ENCODE measurements at places on chromosomes 1 and 21.

DNA sequence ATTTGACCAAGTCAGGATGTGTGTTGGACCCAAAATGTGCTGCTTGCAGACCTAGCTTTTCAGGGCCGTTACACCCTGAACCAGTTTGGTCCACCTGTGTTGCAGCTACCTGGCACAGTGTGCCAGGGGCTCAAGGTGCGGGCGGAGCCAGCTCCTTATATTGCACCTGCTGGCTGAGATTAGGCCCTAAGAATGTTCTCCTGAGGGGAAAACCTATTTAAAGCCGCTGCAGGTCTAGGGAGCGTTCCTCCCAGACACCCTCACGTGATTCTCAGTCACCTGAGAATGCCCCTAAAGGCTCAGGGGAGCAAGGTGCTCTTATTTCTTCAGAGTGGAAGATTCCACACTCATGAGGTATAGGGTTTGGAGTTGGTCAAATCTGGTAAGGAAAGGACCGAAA is 12.0 kb downstream of the GSTM3 start:
- DNase-seq = no peak

- DNase-seq = no peak
Observed at GRCh38 chr1:194809665-194810064, 1623.3 kb upstream of the B3GALT2 start.

GRCh38 chr21:38938769-38939168 is 133.0 kb downstream of the ETS2 start:
- DNase-seq = no peak

DNA sequence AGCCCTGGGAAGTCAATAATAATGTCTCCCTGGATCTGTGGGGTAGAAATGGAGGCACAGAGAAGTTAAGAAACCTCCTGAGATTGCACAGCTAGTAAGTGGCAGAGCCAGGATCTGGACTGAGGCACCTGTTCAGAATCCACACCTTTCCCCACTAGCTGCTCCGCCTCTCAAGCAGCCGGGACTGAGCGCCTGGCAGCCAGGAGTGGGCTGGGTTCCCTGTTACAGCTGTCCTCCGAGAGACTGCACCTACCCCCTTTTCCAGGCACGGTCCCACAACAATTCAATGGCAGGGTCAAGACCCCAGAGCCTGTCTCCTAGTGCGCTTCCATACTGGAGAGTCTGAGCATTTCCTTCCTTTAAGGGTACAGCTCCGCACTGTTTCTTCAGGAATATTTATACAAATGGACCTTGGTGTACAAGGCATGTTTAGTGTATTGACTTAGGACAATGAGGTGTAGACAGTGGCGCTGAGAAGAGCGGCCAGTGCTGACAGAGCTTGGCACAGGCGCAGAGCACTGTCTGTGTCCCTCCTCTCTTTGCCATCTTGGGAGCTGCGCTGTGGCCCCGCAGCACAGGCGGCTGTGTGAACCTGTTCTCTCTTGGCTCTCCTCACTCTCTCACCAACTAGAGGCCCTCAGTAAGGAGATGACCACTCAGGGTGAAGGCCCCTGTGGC is 24.4 kb downstream of the GRHL3 start:
- DNase-seq = no peak

- peak; percentile 47 for DNase-seq
Observed at GRCh38 chr1:151990856-151991198, 2.8 kb downstream of the S100A10 start.

DNA sequence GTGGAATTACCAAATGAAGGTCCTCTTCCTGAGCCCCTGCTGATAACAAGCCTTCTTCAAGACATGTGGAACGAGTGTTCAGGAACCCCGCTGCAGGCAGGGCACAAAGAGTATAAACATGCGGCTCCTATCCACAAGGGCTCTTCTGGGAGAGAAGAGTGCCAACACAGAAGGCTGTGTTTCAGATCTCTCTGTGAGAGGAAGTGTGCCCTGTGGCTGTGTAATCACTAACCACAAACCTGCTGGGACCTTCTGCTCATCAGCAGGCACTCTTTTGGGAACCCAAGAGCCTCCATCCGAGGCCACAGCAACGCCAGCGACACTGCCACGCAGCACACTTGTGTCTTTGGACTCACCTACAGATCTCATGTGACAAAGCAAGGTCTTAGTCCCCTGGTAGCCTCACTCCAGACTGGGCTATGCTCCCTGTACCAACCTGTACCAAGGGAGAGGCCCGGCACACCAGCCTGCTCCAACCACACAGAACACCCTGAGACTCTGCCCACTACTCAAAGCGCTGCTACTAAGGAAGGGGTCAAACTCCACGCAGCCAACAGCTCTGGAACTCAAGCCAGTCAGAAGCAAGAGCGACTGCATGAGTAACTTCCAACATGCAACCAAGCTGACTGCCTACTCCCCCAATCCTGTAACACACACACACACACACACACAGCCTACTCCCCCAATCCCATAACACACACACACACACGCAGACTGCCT is 7.8 kb downstream of the PTTG1IP start:
- peak; percentile 37 for DNase-seq

GRCh38 chr21:29258626-29259338 is 39.9 kb upstream of the BACH1 start:
- no peak for DNase-seq

DNA sequence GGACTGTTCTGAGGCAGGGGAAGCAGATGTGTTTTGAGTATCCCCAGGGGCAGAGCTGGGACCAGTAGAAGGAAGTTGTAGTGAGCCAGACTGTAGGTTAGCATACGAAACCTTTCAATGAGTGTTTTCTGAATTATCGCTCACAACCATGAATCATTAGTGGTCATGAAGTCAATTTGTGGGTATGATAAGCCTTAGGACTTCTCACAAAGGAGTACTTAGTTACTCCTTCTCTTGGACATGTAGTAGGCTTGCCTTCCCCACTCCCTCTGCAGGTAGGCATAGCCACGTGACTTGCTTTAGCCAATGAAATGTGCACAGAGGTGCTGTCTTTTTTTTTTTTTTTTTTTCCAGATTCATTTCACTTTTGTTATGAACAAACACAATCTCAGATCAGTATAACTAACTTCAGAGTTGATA is 23.9 kb upstream of the FAAH start:
- DNase-seq = no peak

GRCh38 chr1:24964811-24965570 is 34.9 kb upstream of the RUNX3 start:
- DNase-seq = peak; percentile 26

DNA sequence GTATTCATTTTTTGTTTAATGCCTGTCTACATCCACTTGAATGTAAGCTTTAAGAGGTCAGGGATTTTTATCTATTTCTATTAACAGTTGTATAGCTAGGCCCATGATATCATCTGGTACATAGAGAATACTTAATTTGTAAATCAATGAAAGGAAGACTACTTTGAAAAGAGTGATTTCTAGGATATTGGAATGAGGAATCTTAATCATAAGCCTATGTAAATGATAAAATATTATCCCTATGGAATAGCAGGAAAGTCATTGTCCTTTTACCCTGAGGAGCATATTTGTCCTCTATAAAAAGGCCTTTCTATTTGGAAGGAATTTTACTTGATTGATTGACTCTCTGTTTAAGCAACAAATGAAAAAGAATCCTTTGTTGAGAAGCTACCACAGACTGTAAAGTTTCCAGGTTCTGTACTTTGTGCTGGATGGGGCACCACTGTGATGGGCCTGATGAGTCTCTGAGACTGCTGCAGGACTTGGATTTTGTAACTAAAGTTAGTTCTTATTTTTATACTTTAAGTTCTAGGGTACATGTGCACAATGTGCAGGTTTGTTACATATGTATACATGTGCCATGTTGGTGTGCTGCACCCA is 53.8 kb downstream of the MAST2 start:
- peak; percentile 56 for DNase-seq

- DNase-seq = peak; percentile 72
Observed at GRCh38 chr1:214660900-214661299, 57.9 kb downstream of the CENPF start.

GRCh38 chr1:234500269-234500668 is 21.3 kb upstream of the TARBP1 start:
- peak; percentile 44 for DNase-seq

DNA sequence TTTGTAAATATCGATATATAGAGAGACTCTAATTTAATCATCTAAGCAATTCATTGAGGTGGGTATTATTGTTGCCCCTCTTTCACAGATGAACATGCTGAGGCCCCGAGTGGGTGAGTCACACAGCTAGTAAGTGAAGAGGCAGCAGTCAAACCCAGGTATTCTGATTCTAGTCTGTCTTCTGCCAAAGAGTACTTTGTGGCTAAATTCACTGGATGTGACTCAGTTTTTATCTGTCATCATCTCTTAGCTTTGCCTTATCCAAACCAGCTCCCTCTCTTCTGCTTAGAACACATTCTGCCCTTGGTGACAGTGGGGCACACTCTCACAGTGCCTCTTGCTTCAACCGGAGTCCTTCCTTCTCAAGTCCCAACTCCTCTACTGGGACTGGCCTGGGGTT is 11.5 kb downstream of the FCRL5 start:
- no peak for DNase-seq

DNA sequence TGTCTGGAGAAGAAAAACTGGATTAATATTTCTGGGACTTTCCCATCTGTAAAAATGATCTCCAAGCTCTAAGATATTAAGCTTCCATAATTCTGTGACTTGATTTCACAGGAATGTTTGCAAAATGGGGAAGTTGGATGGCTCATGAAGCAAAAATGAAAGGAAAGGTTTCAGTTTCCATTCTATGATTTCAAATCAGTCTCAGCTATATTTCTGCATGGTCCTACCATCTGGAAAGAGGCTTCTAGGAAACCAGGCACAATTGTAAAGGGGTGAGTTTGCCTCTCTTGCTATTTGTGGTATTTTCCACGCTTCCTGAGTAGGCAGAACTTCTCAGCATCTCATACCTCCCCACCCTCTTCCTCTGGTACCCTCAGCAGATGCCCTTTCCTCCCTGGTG is 22.4 kb upstream of the ACTN2 start:
- DNase-seq = no peak

GRCh38 chr1:145863282-145864018 is 4.6 kb upstream of the PIAS3 start:
- DNase-seq = no peak

- DNase-seq = no peak
Observed at GRCh38 chr1:115040501-115040900, 10.9 kb downstream of the TSHB start.

DNA sequence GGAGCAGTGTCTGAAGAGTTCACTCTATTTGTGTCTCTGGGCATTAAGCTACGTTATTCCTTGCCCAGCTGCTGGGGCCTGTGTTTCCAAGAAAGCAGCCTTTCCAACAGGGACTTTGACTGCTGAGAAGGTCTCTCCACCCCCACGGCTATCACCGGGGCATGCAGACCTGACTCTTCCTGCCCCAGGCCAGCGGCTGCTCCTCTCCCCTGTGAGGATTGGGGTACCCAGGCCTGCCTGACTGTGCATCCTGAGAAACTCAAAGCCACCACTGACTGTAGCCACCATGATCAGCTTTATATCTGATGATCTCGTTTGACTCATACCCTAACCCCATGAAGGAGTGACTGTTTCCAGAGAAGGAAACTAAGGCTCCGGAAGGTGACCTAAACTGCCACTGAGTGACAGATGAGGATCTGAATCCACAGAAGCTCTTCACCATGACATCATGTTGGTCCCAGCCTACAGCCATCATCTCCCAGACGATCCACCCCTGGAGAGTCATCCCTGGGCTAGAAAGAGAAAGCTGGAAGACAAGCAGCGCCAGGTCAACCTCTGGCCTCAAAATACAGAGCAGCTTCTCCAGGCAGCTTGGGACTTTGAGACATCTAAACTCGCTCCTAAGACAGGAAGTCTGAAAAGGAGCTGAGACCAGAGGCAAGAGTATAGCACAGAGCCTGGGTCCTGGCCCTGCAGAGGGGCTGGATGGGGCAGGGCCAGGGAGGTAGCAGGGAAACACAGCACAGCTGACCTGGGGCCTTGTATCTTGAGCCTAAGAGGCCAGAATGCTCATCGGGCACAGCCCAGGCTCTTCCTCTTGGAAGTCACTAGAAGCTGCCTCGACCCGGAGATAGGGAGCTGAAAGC is 244.0 kb upstream of the VAMP3 start:
- DNase-seq = no peak

DNA sequence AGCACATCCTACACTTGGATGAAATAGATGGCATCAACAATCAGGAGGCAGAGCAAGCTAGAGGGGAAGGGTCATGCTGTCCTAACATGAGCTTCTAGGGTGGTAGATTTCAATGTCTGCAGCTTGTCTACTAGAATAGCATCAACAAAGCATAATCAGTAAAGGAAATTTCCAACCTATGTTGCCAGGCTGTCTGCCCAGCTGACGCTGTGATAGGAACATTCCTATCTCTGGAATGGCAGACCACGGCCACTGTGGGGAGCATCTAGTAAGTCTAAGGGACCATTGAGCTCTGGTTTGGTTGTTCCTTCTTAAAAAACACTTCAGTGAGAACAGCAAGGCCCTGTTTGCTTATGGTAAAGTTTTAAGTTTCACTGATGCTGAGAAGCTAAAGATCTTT is 206.8 kb downstream of the PAPPA2 start:
- no peak for DNase-seq

DNA sequence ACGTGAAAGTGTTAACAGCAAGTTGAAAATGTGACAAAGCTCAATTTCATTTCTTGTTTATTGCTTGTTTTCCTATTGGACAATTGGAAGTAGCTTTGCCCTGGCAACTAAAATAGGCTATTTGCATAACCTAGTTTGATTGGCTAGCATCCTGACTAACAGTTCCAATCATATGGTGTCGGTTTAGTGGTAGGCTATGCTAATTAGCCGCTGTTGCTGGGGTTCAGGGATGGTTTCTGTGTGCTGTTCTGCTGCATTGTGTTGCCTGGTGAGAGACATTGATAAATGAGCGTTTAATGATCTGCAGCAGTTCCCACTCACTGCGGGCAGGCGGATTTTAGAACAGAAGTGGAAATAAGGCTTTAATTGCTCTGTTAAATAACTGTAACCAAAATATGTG is 68.5 kb downstream of the DYRK1A start:
- DNase-seq = peak; percentile 96

GRCh38 chr1:63634471-63634870 is 41.3 kb downstream of the PGM1 start:
- no peak for DNase-seq

DNA sequence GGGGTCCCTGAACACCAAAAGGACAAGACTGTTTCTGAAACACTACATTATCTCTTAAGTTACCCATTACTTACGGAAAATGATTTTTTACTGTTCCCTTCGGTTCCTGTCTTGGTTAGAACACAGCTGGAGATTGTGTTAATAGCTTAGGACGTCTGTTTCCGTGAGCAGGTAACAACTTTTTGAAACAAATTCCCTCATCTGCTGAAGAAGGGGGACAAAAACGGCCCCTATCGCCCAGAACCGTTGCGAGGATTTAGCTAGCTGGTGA is 67.8 kb downstream of the SLC35A3 start:
- no peak for DNase-seq

- DNase-seq = peak; percentile 85
Observed at GRCh38 chr1:201511941-201512539, 5.1 kb upstream of the CSRP1 start.

GRCh38 chr1:210739627-210740026 is 394.3 kb downstream of the KCNH1 start:
- DNase-seq = no peak

DNA sequence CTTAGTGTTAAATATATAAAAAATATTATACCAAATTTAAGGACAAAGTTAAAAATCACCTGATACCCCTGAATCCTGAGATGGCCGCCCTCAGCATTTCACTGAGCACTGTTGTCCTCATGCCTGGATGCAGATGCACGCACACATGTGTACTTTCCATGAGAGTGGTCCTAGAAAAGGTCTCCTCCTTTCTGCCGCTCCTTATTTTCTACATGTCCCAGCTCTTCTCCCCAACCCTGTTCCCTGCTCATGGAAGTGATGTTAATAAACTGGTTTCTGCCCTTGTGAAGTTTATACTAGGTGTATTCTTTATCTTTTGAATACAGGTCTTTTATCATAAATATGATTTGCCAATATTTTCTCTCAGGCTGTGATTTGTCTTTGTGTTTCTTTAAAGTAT is 32.9 kb downstream of the DIP2A start:
- no peak for DNase-seq
